Stimulated activated naive CD4-positive, alpha-beta T cell (primary cell): ENCODE measurements at places on chromosomes 16 and 17.

DNA sequence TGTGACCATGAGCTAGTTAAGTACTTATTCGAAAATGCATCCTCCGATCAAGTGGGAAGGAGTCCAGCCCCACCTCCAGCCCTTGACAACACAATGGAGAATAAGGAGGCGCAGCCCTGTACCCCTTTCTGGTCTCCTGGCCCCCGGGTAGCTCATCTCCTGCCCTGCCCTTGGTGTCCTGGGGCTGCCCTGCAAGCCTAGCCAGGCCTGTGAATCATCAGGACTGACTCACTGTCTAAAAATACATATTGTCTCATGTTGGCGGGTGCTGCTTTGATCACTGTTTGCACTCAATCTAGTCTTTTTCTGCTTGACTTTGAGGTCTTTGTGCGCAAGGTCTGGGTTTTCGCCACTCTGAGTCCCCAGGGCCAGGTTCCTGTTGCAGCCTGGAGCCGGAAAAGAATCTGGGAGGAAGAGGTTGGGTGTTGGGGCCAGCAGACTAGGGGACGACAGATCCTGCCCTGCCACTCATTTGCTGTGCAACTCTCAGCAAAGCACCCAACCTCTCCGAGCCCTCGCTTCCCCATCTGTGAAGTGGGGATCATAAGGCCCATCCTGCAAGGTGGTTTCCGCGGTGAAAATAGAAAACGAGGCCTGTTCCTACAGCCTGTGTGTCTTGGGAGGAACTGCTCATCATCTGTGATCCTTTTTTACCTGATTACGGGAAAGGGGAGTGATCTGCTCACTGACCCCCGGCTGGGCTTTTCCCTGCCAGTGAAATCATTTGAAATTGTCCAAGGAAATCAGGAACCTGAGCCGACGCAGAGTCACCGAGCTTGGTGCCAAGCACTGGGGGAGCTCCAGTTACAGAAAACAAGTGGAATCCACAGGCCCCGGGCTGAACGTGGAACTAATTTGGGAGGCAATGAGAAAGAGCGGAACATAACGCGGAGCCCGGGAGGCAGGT lies 230.4 kb downstream of the PARN start:
- DNase-seq, result no peak

- DNase-seq, result peak; percentile 100
Observed at GRCh38 chr16:22190081-22190775, 15.8 kb upstream of the EEF2K start.

DNA sequence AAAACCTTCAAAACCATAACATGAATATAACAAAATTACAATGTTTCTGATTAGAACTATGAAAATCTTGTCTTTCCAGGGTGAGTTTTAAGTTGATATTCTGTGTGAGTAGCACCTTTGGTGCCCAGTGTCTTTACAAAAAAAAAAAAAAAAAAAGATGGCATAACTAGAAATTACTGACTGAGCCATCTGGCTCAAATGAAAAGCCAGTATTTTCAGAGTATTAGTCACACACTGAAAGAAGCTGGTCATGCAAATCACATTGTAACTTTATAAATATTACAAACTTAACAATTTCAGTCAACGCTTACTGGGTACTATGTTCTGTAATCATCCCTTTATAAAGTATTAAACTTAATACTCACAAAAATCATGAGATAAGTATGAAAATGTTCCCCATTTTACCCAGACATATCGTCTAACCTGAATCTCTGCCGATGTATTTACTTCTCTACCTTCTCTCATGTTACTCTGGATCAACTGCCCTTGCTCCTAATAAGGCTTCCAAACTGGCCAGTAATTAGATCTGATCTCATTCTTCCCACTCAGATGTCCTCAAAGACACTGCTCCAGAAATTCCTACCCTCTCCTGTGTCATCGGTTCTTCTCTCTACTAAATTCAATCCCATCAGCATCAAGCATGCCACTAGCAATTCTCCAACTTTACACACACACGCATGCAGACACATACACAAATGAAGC lies 25.4 kb downstream of the UBE2G1 start:
- DNase-seq, result no peak

DNA sequence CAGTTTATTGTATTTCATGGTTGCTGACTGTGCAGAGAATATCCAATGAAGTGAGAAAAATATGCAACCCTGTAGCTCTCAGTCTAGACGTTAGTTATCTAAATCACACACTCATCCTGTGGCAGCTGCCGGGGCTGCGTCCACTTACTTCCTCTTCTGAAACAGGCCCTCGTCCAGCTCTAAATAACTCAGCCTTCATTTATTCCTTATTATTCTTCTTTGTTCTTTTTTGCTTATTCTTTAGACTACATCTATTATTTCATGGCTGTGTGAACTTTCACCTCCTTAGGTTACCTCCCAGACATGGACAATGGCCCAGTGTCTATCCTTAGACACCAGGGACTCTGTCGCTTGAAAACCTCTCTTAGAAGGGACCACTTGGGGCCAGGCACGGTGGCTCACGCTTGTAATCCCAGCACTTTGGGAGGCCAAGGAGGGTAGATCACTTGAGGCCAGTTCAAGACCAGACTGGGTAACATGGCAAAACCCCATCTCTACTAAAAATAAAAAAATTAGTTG lies 3.4 kb upstream of the THUMPD1 start:
- DNase-seq, result no peak

GRCh38 chr17:4859816-4860625 lies 26.9 kb downstream of the MINK1 start:
- DNase-seq, result no peak

DNA sequence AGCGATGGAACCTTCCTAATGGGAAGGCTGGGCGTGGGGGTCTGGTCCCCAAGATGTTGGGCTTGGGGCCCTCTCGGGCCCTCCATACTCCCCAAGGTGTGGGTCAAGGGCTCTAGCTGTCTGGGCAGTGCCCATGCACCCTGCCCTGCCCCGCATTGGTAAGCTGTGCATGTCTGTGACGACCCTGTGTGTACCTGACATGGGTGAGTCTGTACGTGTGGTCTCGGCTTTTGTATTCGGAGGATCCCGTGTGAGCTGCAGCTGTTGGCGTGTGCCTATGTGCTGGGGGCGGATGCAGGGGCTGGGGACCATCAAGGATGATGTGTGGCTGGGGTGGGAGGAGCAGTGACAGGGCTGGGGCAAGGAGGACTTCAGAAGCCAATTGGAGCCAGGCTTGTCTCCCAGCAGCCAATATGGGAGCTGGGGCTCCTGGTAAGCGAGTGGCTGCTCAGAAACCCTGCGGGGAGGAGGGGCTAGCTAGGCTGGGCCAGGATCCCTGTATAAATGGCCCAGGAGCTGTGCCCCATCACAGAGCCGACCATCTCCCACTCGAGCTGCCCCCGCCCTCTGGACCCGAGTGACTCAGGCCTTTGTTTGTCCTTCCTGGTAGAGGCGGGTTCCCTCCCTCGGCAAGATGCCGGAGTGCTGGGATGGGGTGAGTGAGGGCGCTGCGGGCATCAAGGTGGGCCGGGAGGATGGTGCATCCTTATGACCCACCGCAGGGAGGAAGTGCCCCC lies at the start of gene NDRG4:
Gene NDRG4 (plus strand): TSS at position 529 of the 737 bp plus-strand sequence. CDS start 106 bp downstream, at position 635.
- DNase-seq, result peak; percentile 22

DNA sequence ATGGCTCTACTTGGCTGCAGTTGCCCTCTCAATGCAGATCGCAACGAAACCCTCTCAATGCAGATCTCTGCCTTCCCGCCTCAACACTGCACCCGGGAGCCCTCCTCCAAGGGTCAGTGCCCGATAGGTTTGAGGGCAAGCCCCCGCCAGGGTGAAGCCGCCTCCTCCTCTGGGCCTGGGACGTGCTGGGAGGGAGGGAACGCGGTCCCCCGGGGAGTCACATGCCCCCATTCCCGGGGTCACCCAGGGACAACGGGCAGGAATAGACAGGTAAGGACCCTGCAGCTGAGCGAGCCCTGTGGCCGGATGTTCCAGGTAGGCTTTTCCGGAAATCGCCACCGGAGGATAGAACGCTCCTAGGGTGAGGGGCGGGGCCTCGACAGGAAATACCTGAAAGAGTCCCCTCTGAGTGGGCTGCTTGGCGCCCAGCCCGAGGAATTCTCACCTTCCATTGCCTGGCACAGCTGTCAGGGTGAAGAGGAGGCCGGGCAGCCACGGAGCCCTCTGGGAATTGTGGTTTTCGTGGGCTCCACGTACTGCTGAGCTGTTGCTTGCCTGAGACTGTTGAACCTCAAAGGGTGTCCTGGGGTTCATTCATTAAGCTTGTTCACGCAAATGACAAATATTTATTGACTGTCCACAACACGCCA lies 12.8 kb downstream of the ZNF174 start:
- no peak for DNase-seq

GRCh38 chr17:70109497-70109896 lies 34.5 kb downstream of the KCNJ16 start:
- no peak for DNase-seq

DNA sequence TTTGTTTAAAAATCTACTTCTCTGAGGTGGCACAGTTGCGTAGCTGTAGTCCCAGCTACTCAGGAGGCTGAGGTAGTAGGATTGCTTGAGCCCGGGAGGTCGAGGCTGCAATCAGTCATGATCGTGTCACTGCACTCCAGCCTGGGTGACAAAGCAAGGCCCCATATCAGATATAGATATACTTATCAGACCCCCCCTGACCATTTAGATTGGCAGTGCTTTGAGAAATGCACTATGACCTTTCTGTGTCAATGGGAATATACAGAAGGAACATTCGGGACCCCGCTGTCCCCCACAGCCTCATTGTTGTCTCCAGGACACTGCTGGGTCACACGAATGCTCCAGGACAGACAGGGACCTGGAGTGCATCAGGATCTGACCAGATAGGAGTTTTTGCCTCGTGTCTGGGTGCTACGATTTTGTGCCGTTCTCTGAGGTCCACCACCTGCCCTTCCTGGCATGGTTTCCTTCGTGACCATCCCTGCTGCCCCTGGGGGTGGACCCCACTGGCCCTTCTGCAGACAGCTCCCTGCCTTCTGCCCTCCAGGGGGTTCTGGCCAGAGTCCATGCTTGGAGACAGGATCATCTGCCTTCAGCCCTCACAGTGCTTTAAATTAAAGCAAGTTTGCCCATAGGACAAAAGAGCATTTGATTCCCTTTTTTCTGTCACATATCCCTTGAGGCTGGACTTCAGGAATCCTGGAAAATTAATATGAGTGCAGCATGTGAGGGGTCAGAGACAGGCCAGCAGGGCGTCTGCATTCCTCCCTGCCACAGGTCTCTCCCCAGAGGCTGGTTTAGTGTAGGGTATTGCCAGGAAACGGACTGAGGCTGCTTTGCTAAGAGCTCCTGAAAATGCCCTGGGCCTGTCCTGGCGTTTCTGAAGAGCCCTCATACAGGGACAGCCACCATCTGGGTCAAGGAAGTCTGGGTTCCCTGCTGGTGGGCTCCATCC lies 19.3 kb downstream of the PLD6 start:
- no peak for DNase-seq

DNA sequence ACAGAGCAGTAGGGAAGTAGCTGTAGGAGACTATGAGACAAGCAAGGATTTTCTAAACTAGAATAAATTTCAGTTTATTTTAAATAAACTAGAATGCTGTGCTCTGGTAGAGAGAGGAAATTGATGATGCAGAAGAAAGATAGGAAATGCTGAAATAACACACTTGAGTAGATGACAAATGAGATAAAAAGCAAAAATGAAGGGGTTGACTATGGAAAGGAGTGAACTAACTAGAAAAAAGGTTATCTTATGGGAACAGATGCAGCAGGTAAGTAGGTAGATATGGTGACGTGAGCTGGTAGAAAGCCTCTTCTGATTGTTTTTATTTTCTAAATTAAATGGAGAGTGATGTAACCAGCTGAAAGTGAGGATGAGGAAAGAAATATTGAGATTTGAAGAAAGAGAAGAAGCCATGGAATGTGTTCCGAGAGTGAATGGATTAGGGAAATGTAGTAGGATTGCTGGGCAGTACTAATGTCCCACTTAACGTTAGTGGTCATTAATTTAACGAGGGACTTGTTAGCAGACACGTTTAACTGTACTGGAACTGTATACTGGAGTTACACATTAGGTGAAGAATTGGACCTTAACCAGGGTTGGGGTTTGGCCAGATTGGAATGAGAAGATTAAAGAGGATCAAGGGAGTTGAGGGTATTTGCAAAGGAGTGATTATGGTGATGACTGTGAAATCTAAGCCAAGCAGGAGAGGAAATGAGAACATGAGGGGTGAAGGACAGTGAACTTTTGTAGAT lies 196.5 kb downstream of the TANC2 start:
- DNase-seq, result no peak

DNA sequence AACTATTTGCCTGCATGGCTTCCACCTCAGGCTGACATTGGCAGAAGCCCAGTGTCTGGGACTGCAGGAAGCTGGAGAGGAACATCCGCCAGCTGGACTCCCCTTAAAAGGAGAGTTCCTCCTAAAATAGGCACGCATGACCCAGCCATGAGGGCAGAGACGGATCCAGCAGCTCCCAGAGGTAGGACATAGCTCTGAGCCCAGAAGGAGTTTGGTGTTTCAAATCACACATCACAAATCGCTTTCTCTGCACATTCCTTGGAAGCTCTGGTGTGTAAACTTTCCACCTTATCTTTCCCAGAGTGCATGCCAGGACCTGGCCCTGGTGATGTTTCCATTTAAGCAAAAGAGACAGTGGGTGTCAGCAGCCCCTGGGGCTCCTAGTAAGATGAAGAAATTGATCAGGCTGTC lies 231.1 kb upstream of the CDH5 start:
- DNase-seq, result no peak

DNA sequence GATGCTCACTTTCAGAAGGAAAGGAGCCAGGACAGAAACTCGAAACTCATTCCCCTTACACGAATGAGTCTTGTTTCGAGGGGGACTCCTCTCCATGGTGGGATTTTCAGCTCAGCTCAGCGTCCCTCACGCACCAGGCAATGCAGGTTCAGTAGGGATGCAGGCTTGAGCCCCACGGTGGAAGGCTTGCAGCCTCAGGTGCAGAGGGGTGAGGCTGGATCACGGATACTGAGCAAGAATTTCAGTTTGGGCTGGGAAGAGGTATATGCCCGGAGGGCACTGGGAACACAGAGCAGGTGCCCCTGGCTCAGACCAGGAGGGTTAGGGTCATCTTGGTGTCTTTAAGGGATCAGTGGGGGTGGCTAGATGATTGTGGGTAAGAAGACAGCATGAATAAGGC lies 344.9 kb upstream of the TNRC6C start:
- DNase-seq, result no peak

DNA sequence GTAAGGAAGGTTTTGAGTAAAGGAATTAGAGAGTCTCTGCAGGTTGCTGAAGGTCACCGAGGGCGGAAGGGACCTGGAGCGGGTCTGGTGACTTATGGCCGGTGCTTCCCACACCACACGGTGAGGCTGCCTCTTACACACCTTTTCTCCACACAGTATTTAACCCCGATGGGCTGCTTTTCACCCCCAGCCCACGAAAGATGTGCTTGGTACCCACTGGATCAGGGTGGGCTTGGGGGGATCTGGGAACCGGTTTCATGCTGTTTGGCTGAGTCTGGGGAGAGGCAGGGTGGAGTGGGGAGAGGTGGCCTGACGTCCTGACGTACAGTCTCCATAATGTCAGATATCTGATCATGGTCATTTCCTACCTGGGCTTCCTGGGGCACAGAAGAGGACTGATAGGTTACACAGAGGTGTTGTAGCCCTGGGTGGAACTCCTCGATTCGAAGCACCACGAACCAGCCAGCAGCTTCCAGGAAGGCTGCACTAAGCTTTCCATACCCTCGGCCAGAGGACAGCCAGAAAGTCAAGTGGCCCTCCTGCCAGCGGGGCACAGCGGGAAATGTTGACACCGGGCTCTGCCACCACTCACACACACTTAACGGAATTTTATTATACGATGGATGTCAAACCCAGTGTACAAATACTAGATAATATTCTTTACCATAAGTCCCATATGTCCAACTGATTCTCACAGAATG lies 34.0 kb downstream of the OR1D5 start:
- DNase-seq, result no peak

- no peak for DNase-seq
Observed at GRCh38 chr17:64786337-64786736, 124.2 kb upstream of the SMURF2 start.

GRCh38 chr17:44990994-44991393 lies 22.9 kb upstream of the C1QL1 start:
- DNase-seq, result no peak
